NCI-H1092 (cell line): ENCODE measurements at places on chromosomes 7 and 10.
A peak's percentile ranks its signal among the peaks of the same experiment; 100 is the strongest.

- peak; percentile 66 for DNase-seq
Measured at GRCh38 chr7:104848138-104848990, 165.6 kb upstream of the KMT2E start.

GRCh38 chr10:69760072-69760471 lies 41.6 kb upstream of the COL13A1 start:
- no peak for DNase-seq

GRCh38 chr10:112383325-112383724 lies 9.4 kb downstream of the ACSL5 start:
- no peak for DNase-seq

- no peak for DNase-seq
Measured at GRCh38 chr7:17523813-17524739, 225.6 kb downstream of the AHR start.

DNA sequence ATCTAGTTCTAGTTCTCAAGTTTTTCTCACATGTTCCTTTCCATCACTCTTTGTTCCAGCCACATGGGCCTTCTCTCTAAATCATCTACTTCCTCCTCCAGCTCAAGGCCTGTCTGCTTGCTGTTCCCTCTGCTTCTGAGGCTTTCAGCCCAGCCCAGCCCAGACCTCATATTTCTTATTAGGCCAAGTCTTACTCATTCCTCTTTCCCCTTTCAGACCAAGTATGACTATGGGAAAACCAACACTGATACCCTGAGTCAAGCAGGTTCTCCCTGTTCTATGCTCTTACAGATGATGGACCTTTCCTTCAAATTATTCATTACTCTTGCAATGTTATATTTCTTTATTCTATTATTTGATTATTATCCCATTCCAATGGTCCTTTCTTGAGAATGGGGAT lies 80.3 kb upstream of the SEM1 start:
- no peak for DNase-seq
